ENCODE measurements at places on chromosomes 4 and X.

DNA sequence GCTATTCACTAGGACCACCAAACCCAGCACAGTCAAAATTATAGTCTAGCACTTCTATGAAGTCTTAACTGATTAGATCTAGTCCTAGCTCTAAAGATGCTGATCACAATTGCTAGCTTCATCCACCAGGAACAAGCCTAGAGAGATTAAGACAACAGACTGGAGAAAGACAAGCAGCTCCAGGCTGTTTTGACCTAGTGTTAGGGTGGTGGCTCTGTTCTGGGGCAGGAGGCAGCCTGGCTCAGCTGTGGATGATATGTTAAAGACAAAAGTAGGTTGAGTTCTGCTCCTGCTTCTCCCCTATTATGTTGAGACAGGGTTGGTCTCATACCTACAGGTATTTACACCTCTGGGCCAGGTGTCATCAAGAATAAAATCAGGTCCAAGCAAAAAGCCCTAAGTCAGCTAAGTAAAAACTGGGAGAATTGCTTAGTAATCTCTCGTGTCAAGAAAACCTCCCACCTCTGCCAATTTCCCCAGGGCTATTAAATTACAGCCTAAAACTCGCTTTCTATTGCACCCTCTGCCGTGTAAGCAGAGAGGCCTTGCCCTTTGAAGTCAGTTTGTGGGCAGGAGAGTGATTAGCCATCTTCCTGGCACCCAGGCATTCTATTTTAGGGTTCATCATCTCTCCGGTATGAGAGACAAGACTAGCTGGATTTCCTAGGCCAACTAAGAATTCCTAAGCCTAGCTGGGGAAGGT is 39.9 kb downstream of the RAB40AL start:
- DNase-seq: peak; percentile 15

DNA sequence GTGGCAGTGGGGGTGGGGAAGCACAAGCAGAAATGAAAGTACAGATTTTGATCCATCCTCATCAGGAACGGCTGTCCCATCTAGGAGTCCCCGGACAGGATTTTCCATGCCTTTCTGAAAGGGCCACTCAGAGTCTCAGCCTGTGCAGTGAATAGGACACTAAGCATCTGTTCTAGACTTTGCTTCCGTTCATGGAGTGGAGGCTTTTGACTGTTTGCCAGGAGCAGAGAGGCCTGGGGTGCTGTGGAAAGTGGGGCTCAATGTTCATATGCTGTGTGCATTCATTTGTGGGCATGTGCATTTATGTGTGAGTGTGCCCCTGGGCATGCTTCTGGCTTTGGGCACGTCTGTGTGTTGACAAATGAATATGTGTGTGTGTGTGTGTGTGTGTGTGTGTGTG is 25.6 kb upstream of the MAMLD1 start:
- no peak for DNase-seq

DNA sequence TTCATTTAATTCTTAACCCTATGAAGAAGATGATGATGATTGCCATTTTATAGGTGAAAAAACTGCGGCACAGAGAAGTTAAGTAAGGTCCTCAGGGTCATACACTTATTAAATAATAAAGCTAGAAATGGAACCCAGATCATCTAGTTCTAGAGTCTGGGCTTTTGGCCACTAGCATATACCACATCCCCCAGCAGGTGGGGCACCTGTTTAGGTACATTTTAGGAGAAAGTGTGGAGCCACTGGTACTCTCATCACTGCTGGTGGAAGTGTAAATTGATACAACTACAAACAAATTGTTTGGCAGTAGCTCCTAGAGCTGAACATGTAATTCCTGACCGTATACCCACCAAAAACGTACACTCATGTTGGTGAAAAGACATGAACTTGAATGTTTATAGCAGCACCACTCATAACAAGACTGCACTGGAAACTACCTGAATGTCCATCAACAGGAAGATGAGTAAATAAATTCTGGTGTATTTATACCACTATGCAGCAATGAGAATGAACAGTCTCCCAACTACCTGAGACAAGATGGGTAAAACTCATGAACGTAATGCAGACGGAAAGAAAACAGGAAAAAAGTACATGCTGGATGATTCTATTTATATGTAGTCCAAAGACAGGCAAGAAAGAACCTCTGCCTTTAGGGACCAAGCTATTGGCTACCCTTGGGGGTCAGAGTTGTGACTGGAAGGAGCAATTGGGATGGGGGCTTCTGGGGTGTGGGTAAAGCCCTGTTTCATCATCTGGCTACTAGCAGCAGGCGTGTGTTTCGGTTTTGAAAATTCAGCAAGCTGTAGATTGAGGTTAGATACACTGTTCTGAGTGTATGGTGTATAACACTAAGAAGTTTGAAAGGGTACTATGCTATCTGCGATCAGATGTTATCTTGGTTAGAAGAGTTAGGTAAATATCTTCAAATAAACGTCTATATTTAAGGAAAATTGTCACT is 72.3 kb upstream of the ADGRG2 start:
- DNase-seq: no peak

- no peak for DNase-seq
Observed at GRCh38 chr4:77282305-77282704, 125.3 kb downstream of the CCNG2 start.

DNA sequence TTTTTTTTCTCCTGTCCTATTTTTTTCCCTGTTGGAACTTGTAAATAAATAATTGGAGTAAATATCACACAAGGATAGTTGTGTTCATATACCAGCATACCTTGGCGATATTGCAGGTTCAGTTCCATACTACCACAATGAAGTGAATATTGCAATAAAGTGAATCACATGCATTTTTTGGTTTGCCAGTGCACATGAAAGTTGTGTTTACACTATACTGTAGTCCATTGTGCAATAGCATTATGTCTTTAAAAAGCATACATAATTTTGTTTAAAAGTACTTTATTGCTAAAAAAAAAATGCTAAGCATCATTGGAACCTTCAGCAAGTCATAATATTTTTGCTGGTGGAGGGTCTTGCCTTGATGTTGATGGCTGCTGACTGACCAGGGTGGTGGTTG is 88.6 kb downstream of the GSTCD start:
- DNase-seq: no peak

DNA sequence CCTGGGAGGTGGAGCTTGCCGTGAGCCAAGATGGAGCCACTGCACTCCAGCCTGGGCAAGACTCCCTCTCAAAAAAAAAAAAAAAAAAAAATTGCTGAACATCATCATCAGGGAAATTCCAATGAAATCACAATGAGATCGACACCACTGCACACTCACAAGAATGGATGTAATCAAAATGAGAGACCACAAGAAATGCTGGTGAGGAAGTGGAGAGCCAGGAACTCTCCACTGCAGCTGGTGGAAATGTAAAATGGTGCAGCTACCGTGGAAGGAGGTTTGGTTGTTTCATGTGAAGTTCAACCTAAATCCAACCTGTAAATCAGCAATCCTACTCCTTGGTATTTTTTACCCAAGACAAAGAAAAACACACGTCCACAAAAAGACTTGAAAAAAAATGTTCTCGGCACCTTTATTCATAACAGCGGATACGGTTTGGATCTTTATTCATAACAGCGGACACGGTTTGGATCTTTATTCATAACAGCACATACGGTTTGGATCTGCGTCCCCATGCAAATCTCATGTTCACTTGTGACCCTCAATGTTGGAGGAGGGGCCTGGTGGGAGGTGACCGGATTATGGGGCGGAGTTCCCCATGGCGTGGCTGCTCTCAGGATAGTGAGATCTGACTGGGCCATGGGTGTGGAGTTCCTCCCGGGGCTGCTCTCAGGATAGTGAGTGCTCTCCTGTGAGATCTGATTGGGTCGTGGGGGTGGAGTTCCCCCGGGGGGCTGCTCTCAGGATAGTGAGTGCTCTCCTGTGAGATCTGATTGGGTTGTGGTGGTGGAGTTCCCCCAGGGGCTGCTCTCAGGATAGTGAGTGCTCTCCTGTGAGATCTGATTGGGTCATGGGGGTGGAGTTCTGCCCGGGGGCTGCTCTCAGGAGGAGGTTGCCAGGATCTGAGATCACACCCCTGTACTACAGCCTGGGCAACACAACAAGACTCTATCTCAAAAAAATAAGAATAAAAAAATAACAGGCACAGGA is 7.7 kb downstream of the GAK start:
- DNase-seq: no peak

- no peak for DNase-seq
Observed at GRCh38 chrX:9670136-9670814, 95.4 kb downstream of the GPR143 start.
